ENCODE measurements at places on chromosomes 4 and X.

GRCh38 chr4:112312610-112313239 is 15.6 kb downstream of the ALPK1 start:
- DNase-seq = peak; percentile 23

GRCh38 chr4:176778491-176778890 is 14.2 kb downstream of the VEGFC start:
- no peak for DNase-seq

DNA sequence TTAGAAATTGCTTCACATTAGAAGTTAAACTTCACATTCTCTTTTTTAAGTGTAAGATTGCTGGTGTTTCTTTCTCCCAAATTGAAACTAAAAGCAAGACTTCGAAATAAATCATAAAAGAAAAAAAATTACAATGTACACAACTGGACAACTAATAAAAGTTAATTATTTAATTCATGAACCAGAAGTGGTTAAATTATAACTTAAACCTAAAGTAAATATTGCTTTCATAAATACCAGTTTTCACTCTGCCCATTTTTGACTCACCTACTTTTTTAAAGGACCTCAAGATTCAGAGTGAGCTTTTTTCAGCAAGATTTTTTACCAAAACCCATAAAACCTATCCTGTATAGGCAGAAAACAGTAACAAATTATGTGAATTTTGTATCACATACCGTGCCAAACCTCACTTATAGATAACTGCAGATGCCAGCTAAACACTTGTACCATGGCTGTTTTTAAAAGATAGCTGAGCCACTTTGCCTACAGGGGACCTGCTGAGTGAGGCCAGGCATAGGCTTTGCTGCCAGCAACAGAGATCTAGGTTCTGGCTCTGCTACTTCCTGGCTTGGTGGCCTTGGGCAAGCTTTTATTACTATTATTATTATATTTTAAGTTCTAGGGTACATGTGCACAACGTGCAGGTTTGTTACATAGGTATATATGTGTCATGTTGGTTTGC is 259.8 kb downstream of the NR3C2 start:
- DNase-seq = no peak

GRCh38 chrX:136205882-136206380 is 45.3 kb downstream of the MAP7D3 start:
- no peak for DNase-seq

- DNase-seq = no peak
Observed at GRCh38 chr4:38752372-38752940, 30.3 kb downstream of the TLR10 start.

DNA sequence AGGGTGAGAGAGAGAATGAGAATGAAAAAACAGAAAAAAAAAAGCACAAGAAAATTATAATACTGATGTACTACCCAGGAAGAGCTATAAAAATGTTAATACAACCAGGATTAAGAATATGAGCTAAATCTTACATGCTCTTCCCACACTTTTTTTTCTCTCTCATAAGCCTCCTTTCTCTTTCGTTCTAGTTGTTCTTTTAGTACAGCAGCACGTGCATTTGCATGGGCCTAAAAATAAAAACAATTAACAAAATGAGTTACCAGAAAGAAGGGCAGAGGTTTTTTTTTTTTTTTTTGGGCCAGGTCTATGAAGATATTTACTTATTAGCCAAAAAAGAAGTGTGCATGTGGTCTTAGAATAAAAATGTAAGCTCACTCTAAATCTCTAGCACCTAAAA is 105.5 kb downstream of the NEK1 start:
- no peak for DNase-seq

- no peak for DNase-seq
Observed at GRCh38 chrX:129825746-129826505, 17.8 kb downstream of the ZDHHC9 start.

DNA sequence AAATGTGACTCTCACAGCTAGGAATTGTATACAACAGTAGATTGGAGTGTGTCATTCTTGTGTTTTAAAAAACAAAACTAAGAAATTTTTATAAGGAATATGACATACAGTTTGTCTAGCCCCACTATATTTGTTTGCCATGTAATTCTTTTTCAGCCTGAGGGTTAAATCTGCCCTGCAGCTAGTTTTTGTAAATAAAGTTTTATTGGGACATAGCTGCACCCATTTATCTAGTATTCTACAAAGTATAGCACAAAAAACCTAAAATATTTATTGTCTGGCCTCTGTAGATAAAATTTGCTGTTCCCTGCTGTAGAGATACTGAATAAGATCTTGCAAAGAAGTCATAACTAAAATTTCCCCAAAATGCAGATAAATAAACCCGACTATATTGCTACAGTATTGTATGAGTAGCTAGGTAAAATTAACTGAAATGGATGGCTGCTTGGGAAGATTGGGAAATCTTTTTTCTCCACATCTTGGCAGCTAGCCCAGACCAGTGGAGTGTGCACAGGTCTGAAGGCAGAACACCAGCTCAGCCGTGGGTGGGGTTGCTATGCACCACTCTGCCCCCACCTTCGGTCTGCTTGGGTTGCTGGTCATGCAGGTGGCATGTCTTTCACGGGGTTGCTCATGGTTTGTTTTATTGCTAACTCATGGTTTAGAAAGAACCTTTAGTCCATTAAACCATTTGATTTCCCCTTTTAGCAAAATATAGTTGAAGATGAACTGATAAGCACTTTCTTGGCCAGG is 127.9 kb downstream of the KLHL8 start:
- peak; percentile 50 for DNase-seq

DNA sequence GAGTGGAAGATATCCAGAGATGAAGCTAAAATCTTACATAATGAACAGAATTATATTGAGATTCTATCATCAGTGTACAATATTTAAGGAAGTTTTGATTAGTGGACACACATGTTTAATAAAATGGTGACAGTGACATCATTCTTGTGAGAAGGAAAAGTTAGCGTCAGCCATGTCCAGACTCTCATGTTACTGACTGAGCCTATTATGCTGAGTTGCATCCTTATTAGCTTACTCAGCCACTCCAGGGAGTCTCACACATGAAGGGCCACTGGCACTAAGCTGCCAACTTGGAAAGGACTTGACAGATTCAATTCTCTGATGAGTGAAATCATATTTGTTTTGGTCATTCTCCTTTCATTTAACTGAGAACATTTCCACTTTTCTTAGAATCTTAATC is 170.6 kb downstream of the BANK1 start:
- DNase-seq = peak; percentile 30

DNA sequence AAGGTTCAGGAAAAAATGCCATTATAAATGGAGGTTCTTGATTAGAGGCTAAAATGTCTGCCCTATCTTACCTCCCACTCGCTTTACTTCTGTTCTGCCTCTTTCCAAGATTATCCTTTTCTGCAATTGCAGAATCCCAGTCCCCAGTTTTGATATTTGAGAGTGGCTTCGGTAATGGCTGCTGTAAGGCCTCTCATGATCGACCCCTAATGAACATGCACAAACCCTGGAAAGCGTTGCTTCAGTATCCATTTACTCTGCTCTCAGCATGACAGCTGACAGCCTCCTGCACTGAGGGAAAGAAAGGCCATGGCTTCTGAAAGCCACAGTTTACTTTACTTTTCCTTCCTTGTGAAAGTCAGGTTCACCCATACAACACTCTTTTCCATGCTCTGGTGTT is 325.4 kb upstream of the GALNT7 start:
- DNase-seq = no peak

DNA sequence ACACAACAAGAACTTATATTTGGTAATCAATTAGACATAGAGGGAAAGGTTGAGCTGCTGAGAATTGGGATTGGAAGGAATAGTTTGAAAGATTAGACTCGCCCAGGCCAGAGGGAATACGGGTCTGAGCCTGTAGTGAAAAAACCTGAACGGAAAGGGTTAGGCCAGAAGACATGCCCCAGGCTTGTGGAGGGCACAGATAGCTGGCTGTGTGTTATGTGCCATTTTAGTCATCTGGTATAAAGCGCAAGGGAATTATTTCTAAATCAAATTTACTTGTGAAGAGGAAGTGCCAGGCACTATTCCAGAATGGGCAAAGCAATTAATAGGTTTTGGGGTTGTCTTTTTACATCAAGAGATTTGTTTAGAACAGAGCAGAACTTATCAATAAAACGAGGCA is 187.5 kb upstream of the ANKRD50 start:
- DNase-seq = no peak

GRCh38 chr4:87688316-87688715 is 38.2 kb downstream of the DMP1 start:
- DNase-seq = no peak

DNA sequence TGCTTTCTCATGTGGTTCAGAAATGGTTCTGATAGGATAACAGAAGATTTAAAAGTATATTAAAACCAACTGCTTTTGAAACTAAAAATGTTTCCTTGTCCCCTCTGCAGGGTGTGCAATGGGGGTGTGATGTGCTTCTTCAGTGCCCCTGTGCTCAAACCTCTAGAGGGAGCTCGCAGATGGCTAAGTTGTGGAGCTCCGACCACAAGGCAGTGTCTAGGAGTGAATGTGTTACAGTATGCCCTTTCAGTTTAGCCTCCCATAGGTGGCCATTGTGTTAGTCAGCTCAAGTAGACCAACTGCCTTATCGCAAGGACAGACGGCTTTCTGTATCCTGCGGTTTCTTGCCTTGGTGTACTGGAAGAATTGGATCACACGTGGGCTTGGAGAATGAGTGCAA is 130.5 kb downstream of the TENT5D start:
- DNase-seq = peak; percentile 15

DNA sequence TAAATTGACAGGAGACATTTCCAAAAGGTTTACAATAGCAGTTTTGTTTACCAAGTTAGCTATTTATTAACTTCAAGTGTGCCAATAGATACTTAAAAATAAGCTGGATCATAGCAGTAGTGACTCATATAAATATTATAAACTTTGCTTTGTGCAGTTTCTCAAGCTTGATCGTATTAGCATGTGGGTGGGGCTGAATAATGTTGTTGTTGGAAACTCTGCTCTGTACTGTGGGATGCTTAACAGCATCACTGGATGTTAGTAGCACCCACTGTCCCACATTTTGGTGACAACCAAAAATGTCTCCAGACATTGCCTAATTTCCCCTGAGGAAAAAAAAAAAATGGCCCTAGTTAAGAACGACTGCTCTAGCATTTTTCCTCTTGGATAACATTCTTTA is 855.2 kb upstream of the ADGRL3 start:
- DNase-seq = no peak

DNA sequence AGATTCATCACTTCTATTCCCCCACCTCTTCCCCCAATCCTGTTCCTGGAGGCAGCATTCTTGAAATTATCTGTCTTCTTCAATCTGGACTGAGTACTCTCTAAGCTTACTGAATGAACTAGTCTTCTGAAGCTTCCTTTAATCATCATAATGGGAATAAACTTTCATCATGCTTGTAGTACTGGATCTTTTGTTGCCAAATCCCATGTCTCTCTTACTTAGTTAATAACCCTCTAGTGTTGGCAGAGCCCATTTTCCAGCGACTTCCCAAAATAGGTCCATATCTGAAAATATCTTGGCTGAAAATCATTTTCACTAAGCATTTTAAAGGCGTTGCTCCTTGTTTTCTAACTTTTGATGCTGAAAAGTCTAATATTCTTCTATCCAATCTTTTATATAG is 39.6 kb downstream of the RPS6KA3 start:
- DNase-seq = no peak
